SW 1271 (cell line): ENCODE measurements at places on chromosomes 13 and 19.

- DNase-seq: no peak
Observed at GRCh38 chr13:51637852-51638215, 53.6 kb downstream of the WDFY2 start.

GRCh38 chr19:6590258-6590826 is 608 bp downstream of the CD70 start:
- DNase-seq: no peak

GRCh38 chr19:19749117-19749907 is 16.4 kb upstream of the ZNF14 start:
- no peak for DNase-seq

- DNase-seq: no peak
Observed at GRCh38 chr19:1675633-1676350, 23.4 kb upstream of the TCF3 start.

DNA sequence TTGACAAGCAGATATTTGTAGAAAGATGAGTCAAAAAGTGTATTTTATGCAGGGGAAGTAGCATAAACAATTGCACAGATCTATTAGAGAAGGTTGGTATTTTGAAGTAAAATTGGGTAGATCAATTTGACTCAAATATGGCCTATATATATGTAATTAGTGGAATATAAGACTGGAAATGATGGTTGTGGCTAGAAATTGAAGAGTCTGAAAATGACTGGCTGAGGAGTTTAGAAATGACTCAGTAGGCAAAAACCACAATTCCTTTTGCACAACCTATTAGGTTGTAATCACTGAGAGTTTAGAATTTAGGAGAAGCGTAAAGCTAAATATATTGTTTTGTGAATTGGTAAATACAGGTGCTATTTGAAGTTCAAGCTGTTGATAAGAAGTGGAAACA is 622.6 kb upstream of the PCDH20 start:
- DNase-seq: no peak

DNA sequence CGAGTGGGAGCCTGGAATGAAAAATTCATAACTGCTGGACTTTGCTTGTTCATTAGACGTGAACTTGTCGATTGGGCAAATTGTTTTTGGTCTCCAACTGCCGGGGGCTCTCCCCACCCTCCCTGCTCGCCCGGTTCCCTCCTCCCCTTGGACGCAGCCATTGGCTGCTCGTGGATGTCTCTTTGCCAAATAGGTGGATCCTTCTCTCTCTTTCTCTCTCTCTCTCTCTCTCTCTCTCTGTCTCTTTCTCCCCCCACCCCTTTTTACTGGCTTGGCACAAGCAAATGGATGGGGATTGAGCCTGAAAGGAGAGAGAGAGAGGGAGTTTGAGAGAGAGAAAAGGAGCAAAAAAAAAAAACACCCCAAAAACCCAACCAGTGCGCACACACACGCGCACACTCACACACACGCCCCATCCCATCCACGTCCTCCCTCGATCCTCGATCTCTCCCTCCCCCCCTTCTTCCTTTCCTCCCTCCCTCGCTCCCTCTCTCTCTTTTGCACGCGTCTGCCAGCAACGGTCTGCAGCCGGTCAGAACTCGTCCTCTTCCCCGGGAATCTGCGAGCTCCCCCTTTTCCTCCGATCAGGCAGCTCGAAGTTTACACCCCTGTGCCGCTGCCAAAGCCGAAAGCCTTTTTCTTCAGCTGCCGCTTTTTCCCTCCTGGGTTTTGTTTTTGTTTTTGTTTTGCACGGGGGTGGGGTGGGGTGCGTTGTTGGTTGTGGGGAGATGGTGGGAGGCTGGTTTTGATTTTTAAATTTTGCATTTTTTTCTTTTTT is 27.8 kb downstream of the NFIX start:
- no peak for DNase-seq

DNA sequence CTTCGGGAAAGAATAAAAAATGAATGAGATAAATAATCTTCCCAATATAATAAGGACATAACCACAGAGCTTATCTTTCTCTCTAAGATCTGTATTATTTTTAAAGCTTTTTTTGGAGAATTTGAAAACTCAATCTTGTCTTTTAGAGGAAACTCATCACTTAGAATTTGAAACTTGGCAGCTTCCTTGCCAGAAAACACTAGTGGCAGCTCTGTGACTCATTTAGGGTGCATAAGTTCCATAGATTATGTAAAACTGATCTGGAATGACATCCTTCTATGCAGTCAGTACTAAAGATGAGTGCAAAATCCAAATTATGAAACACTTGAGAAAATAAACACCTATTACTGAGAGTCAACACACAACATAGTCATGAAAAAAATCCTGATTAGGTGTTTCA is 848.0 kb downstream of the DACH1 start:
- DNase-seq: no peak

GRCh38 chr19:46118136-46118535 is 6.4 kb downstream of the IGFL3 start:
- no peak for DNase-seq

DNA sequence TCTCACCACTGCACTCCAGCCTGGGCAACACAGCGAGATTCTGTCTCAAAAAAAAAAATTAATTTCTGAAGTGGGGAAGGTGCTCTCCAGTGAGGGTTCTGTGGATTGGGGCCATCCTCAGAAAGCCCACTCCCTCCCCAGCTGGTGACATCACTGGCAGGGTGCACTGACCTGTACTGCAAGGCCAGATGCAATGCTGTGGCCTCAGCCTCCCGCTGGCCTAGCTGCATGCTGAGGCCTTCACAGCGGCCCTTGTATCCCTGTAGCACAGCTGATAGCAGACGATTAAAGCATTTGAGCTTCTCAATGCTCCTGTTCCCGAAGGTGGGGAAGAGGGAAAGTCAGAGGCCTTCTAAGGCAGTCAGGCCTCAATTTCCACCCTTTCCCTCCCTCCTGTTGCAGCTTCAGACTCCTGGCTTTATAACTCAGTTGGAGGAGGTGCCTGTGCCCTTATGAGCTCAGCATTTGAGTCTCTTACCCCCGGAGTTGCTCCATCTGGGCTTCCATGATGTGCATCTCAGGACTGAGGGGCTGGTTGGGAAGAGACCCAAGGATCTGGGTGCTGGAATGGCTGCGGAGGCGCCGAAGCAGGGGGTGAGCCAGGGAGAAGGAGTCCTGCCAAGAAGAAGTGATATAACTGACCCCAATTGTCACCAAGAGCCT is 5.3 kb downstream of the USHBP1 start:
- DNase-seq: no peak

DNA sequence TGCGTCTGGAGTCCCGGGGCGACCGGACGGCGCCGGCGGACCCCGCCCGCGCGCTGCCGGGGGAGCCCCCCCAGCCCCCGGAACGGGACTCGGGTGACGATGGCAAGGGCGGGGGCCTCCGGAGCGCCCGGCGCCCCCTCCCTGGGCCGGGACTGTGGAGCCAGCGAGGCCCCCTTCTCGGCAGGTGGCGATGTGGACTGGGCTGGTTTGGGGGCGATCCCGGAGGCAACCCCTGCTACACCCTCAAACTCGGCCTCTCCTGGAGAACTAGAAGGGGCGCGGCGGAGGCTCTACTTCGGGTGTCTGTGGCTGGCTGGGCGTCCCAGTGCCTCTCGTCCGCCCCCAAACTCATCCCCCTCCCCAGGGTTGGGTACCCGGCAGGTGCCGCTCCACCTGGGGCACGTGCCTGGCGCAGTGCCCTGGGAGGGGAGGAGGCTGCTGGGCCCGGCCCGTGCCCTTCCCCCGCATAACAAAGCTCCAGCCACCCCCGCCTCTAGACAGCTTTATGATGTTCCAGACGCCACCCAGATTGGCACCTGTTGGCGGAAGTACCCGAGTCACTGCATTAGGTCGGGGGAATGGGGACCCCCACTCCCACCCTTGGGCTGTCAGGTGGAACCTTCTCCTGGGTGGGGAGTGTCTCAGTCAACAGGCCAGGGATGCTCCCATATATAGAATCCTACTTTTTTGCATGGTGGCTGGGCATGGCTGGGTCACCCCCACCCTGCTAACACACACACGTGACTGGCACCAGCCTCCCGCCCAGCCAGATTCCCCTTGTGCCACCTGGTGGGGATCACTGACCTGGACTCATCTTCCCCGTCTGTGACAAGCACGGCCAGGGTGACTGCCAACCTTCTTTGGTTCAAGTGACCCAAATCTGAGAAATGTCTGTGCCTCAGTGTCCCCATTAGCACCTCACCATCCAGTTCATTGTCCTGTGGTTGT is 722 bp downstream of the PKN1 start:
- no peak for DNase-seq

DNA sequence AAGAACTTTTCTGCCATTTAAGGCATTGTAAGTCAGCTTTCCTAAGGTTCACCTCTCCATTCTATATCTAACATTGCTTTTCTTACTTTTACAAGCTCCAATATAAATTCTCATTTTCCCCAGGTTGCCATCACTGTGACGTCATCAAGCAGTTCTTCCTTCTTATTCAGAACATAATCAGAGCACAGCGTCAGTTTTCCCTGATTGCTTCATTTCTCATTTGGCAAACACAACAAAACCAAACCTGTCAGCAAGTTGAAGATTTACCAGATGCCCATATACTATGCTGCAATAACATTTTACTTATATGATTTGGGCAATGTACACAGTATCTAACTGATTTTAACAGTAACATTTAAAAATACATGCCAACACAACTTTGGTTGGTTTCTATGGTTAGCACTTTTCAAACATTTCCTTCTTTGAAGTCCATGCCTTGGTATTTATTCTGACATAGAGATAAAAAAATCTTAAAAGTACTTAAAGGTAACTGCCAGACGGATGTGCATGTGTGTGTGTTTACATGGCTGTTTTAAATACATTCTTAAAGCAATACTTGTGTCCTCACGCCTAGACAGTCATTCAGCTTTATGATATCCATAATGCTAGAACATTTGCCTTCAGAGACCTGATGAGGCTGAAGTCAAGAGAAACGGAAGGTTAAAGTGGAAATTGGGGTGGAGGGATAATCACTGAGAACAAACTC is 264.0 kb downstream of the KLF12 start:
- DNase-seq: no peak

- DNase-seq: no peak
Observed at GRCh38 chr19:15971224-15971780, 22.5 kb downstream of the OR10H4 start.

DNA sequence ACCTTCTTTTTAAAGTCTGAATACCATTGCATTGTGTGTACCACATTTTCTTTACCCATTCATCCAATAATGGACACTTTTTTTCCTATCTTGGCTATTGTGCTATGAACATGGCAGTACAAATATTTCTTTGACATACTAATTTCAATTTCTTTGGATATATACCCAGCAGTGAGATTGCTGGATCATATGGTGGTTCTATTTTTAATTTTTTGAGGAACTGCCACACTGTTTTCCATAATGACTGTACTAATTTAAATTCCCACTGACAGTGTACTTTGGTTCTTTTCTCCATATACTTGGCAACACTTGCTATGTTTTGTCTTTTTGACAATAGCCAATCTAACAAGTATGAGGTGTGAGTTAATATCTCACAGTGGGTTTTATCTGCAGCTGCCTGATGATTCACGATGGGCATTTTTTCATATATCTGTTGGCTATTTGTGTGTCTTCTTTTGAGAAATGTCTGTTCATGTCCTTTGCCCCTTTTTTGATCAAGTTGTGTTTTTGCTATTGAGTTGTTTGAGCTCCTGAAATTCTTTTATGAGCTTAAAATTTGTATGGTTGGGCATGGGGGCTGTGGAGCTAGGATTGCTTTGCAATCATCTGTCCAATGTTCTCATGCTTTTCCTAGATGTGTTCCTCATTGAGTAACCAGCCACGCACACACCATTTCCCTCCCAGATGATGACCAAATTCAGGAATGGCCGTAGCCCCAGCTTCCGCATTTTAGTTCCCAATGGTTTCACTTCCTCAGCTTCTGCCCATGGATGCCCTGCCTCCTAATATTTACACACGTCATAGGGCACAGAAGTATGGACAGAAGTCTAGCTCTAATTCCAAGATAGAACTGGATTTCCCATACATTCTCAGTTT is 380.0 kb upstream of the SGCG start:
- no peak for DNase-seq

- DNase-seq: peak; percentile 2
Observed at GRCh38 chr13:107284173-107284572, 716.2 kb upstream of the ARGLU1 start.

DNA sequence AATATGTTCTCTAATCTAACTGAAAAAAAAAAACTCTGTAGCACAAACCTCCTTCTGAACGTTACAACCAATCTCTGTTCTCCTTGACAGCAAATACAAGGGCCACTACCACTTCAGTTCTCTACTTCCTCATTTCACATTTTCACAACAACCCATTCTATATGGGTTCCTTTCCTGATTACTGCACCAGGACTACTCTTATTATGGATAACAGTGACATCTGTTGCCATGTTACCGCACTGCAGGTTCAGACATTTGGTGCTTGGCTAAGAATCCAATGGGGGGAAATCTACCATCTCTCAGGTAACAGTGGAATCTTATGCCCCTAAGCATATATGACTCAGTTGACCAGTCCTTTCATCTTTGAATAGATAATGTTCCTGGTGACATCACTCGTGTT is 11.6 kb upstream of the FPR3 start:
- no peak for DNase-seq

- no peak for DNase-seq
Observed at GRCh38 chr13:112759827-112760226, 70.0 kb downstream of the ATP11A start.

- no peak for DNase-seq
Observed at GRCh38 chr13:55682776-55683175, 1457.9 kb upstream of the PRR20A start.

DNA sequence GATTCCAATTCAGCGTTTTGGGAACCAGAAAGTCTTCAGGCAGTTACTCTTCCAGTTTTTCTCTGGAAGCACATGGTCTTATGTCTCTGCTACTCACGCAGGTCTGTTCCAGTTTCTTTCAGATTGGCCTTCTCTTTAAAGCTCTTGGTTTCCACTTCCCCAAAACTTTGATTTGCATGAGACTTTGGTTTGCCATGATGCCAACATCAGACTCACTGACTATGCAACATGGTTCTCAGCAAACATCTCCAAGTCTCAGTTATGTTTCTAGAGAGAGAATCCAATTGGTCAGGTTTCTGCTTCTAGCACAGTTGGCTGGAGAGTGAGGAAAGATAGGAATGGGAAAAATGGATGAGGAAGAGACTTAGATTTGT is 3.1 kb downstream of the AKAP11 start:
- DNase-seq: no peak

DNA sequence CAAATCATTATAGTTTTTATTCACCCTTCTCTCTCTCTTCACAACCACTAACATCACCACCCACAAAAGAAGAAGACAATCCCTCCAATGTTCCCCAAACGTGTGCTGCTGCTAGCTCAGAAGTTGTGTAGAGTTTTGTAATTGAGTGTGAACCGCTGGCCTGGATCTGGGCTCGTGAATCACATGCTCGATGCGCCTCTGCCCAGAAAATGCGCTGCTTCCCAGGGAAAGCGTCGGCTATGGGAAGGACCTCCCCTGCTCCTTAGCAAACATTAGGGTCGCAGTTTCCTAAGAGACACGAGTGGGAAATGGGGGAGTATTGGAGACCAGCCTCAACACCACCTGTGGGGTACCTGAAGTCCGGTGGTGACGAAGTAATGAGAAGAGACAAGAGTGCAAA is 38.4 kb upstream of the ZNF726 start:
- DNase-seq: no peak
